ENCODE measurements at places on chromosomes 7 and 10.

DNA sequence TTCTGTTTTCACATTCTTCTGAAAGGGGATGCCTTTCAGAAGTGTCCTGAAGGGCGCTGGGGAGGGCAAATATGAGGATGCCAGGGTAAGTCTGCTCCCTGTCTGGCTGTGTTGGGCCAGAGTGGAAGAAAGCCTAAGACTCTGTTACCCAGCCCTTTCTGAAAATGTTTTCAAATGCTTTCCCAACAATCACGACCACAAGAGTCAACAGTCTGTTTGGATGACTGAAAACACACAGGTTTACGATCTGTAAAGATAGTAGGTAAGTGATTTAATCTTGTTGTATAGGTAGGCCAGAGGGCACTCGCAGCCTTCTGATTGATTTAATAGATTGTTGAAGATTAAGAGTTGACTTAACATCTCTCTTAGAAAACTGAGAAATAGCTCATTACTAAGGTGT, 13.2 kb downstream of the SGPL1 start:
- no peak for DNase-seq

GRCh38 chr7:69787736-69788431, 189.6 kb downstream of the AUTS2 start:
- DNase-seq, result no peak

DNA sequence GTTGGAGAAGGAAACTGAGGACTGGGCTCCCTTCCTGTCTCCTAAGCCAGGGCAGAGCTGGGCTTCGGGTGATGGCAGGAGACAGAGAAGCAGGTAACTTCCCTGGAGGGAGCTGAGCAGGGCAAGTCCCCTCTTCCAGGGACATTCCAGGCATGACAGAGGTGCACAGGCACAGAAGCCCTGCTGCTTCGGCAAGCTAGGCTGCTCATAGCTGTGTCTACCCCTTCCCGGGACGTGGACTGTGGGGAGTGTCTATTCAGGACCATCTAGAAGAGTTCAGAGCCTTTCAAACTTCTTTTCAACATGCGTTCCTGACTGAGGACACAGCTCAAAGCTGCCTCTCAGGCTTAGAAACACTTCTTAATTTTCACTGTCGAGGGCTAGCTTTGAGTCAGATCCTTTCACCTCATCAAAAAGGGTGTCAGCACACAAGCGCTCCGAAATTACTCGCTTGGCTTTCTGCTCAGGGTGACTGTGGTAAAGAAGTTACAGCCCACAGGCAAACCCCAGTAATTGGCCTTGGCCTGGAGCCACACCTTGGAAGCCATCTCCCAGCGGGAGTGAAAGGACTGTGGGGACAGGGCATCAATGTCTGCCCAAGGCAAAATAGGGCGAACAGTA, 63.7 kb upstream of the STEAP1B start:
- DNase-seq, result no peak

DNA sequence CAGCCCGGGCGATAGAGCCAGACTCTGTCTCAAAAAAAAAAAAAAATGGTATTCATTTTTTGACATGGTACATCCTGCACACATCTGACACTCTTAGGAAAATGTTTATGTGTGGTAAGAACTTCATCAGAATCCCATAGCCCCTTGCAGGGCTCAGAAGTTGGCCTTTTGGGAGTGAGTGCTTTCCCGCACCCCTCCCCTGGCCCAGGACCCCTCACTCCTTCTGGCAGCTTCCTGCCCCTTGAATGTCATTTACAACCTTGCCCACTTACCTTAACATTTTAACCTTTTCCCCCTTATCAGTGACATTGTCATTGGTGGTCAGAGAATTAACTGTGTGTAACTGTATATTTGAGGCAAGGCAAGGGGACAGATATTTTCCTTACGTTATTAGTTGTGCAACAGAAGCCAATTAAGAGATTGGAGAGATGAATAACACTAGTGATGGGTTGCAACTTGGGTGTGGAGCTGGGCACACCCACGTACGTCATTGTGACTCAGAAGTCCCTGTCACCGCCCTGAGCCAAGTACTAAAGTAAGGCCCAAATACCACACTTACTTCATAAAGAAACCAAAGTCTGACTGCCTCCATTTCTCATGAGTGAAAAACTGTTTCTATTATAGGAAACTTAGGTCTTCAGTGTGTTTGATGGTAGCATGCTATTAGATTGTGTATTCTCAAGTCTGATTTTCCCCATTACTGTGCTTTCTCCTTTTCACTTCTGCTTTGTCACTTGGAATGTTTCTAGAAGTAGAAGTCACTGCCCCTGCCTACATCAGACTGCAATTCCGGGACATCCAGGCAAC, 31.6 kb downstream of the OGDH start:
- DNase-seq, result peak; percentile 70

DNA sequence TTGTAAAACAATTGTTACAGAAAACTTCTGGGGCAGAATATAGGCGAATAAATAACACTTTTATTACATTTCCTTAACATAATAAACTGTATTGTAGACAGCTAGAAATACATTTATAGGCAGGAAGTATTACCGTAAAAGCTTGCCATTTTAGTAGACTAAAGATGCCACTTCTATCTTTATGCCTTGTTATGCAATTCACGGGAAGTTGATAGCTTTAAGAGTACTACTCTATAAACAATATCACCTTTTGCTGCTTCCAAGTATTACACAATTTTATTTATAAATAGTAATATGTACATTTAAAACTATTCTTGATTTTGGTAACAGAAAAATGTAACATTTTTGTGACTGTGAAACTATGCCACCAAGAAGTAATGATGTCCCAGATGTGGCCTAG, 37.9 kb downstream of the PALS2 start:
- DNase-seq, result no peak

DNA sequence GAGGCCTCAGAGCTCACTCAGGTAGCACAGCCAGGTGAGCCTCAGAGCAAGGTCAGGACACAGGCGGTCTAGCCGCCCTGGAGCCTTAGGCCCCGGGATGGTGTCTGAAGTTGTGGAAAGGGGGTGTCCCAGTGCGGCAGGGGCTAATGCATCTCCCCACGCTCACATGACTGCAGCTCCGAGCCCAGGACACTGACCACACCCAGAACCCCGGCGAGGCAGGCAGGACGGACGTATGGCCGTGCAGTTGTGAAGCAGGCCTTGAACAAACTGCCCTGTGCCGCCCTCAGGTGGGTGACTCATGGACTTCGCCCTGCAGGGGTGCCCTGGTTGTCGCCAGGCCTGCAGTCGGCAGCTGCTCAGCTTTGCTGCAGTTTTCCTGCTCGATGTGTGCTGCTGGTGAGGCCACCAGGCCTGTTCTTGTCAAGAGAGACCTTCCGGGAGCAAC, 5.0 kb upstream of the PRKAR1B start:
- DNase-seq, result no peak

GRCh38 chr7:29896685-29897411, 90.5 kb downstream of the WIPF3 start:
- DNase-seq, result no peak

DNA sequence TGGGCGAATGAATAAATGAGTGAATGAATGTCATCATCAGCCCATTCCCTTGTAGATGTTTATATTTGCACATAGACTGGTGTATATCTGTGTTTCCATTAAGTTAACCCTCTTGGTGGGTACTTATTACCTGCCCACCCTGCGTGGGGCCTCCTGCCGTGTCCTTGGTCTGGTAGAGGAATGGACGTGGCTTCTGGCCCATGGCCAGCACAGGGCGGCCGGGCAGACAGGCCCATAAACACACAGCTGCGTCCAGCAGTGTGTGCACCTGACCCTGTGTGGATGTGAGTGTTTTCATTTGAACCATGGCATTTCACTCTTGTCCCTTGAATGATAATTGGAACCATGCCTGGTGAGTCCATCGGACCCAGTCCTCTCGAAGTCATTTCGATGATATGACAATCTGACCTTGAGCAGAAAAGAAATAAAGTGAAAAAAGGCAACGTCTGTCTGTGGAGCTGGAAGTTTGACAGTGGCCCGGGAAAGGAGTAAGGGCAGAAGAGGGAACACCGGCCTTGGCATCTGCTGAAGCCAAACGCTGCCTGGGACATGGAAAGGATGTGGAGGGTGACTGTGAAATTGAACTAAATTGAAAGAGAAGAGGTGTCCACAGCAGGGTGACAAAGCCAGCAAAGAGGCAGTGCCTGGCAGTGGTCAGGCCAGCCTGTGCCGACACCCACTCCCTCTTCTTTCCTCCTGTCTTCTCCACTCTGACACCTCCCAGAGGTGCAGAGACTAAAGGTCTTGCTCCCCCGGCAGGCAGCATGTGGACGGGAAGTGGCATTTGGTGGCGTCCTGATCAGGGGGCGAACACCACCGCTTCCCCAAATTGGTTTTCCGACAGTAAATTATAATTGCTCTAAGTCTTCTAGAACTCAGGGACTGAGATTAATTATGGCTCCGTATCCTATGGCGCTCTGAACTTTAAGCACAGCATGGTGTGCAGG, 199.0 kb upstream of the ZMIZ1 start:
- DNase-seq, result no peak

DNA sequence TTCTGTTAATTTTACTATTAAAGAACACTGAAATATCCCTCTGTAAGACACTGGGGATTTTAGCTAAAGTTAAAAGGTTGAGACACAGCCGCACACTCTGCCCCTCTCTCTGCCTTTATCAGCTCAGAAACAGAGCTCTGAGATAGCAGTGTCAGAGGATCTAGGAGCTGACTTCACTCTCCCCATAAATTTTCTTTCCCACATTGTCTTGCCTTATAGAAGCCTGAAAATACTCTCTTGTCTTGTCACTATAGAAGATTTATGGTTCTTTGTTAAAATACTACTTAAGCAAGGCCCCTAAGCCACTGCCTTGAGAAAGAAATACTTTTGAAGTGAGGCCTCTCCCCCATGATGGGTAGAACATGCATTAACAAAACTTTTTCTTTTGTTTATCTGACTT, 105.7 kb upstream of the C10orf90 start:
- DNase-seq, result peak; percentile 36
